ENCODE measurements at places on chromosomes 1 and 21.
A peak's percentile ranks its signal among the peaks of the same experiment; 100 is the strongest.

DNA sequence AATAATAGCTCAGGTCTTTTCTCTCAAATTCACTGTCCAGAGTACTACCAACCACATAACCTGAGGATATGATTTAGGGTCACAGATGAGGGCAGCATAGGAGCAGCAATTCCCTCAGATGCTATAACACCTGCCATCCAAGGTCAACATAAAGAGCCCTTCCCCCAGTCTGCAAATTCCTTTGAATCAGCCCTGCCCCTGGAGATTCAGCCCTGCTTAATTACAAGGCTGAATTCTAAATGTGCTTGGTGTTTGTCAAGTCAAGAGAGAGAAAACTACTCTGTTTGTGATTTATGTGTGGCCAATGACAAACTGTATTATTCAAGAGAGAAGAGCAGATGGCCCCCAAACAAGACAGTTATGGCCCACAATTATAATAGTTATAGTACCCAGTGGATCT, 195.7 kb upstream of the ADGRL2 start:
- no peak for DNase-seq

GRCh38 chr1:118947003-118947765, 41.0 kb downstream of the TBX15 start:
- DNase-seq, result no peak

DNA sequence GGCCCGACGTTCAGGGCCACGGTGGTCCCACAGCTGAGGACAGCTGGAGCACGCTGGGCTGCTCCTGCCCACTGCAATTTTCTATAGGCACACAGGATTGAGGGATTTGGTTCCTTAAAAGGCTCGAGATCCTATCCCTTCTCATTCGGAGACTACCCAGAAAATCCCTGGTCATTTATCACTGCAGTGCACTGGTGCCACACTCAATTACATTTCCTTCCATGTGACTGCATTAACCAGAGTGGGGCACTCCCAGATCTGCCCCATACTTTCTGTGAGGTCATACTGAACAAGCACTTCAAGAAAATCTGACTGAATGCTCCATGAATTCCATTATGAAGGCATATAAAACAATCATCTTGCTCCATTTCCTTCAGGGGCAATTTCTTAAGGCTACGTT, 49.8 kb upstream of the KCNE1 start:
- DNase-seq, result no peak

DNA sequence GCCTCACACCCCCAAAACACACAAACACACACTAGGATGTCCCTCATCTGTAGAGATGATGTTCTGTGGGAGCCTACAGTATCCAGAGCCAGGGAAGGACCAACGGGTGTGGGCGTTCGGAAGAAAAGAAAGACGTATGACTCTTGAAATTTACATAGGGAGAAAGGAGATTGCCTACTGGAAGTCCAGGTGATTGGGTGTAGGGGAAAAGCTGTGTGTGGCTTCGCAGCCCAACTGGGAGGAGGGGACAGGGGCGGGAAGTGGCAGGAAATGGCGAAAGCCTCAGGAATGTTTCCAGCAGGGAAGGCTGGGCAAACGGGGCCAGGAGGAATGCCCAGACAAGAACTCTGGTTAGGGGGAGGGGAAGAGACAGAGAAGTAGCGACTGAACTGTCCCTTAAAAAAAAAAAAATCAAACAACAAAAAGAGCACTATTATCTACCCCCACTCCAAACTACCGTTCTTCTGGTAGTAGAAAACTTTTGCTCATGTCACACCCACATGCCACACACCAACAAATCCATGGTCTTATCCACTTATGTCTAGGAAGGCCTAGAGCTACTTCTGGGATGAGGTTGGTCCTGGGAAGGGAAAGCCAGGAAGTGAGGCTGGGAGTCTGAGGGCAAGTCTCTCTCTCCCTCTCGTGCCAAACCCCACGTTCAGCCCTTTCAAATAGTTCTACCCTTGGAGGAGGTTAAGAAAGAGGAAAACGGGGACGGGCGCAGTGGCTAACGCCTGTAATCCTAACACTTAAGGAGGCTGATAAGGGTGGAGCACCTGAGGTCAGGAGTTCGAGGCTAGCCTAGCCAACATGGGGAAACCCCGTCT, 1.8 kb upstream of the CKS1B start:
- no peak for DNase-seq

- no peak for DNase-seq
These were observed 23.9 kb downstream of the RHBDL2 start for GRCh38 chr1:38917772-38918171.

GRCh38 chr1:9093091-9093490, 23.7 kb upstream of the SLC2A5 start:
- no peak for DNase-seq

DNA sequence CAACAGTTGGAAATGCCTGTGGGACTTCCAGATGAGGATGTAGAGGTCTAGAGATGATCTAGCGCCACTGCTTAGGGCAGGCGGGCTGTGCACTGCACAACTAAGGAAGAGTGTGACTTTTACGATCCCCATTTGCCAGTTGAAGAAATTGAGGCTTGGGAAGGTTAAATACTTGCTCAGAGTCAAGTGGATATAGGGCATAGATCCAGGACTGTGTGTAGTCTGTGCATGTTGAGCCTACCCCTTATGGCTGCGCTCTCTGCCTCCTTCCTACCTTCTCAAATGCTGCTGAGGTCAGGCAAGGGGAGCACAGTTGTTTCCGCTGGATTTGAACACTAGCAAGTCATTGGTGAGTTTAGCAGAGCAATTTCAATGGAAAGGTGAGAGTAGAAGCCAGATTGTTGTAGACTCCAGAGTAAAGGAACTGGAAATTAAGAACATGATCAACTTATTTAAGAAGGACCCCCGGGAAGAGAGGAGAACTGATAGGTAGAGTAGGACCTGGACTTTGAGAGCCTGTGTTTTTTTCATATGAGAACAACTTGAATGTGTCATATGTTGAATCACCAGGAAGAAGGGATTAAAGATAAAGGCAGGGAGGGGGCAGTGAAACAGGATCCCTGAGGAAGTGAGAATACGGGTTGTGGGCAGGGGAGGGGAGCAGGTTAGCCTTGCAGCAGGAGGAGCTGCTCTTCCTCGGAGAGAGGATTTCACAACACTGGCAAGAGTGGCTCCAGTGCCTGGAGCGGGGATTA, 2.7 kb downstream of the CAPN2 start:
- DNase-seq, result no peak

- DNase-seq, result peak; percentile 94
These were observed 4.9 kb downstream of the RNF223 start for GRCh38 chr1:1069056-1069710.

DNA sequence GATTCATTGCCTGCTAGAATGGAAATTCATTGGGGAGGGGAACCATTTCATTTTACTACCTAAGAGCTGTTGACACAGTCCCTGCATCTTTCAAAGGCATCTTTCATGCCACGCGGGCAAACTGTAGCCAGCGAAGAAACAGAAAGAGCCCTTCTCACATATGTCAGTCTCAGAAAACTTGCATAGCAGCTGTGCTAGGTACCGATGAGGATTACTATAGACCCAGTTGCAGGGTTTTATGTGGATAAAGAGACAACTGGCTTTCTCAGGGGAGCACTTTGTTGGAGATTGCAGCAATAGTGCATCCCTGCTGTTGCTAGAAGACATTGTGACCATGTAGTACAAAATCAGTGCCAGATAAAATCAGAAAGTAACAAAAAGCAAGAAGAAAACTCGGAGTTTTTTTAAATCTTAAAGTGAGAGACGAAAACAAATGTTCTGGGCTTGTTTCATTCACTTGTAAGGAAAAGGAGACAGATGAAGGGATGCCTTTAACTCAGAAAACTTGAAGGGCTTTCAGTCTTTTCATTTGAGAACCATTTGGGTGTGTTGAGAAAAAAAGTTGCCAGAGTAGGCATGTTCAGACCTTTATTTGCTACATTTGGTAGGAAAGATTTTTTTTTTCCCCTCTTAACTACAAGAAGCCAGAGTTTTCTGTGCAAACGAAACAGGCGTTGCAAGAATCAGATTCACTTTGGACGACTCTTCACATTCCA, 804.1 kb downstream of the USP25 start:
- no peak for DNase-seq

DNA sequence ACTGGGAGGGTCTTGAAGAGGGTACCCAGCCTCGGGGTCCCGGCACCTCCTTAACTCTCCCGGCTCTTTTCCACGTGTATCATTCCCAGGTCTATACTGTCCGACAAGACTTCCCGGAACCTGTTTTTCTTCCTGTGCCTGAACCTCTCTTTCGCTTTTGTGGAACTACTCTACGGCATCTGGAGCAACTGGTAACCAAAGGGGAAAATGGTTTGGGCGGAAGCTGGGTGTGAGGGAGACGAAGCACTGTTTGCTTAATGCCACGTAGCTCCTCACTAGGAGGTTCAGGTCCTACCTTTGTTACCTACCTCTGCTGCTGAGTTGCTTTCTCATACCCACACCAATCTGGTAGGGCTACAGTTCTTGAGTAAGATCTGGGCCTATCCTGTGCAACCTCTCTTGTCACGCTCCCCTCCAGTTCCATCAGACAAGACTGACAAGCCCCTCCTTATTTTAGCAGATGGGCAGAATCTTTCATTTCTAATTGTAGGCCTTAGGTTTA, 642 bp downstream of the SLC30A7 start:
- peak; percentile 68 for DNase-seq

GRCh38 chr1:1124508-1124785, 8.6 kb upstream of the C1orf159 start:
- DNase-seq, result no peak

- no peak for DNase-seq
These were observed 69.9 kb downstream of the OBSCN start for GRCh38 chr1:228277491-228278431.

DNA sequence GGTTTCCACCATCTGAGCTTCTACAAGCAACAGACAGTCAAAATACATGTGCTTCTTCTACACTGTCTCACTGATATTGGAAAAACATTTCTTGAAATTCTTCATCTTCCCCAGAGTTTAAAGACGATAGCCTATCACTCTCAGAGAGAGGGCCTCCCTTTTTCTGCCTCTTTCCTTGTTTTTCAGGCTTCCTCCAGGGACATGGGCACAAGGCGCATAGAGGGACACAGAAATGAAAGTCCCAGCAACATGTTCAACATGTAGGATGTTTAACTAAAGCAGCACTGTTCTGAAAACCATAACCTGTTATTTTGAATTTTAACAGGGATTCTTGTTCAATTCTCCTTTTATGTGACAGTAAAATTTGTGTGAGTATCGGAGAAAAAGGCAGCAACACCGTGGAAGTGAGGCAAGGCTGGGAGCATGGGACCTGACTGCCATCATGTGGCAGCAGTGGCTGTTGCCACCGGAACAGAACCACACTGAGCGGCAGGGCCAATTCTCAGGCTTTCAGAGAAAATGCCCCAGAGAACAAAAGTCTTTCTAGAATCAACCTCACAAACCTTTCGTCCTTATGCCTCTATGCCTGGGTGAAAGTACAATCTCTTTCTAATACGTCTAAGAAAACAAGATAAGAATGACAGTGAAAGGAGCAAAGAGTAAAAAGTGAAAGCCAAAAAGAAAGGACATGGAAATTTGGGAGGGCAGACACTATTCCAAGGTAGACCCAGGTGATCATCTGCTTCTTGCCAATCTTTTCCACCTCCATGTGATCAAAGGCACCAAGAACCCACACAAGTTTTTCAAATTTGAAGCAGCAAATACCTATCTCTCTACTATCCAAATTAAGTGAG, 54.5 kb downstream of the PCNX2 start:
- no peak for DNase-seq

- DNase-seq, result no peak
These were observed 19.9 kb upstream of the DNAJC6 start for GRCh38 chr1:65289449-65289848.

GRCh38 chr21:43591571-43591970, 67.7 kb downstream of the HSF2BP start:
- no peak for DNase-seq

DNA sequence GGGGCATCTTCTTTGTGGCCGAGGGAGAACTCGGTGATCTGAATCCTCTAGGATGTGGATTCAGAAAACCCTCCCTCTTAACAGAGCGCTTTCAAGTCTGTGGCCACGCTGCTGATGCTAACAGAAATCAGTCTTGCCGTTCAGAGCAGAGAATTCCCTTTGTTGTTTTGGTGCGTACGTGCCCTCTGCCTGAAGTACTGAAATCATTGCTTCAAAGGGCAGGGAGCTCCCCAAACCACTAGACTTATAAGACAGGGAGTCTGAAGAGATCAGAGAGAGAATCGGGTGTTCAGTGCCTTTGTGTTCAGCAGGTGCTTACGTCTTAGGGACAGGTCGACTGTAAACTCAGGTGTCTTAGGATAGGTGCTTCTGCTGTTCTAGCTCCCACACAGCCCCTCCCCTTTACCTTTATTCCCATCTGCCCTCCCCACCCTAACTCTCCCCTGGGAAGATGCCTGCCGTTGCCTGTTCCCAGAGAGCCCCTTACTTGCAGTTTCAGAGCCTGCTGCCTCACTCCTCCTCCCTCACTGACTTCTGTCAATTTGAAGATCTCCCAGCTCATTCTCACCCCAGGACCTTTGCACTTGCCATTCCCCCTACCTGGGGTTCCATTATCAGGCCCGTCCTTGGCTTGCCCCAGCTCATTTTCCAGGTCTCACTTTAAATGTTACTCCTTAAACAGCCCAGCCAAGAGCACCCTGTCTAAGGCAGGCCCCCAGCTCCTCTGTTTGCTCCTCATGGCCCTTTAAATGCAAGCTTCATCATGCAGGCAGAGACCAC, 143.0 kb downstream of the CAMTA1 start:
- DNase-seq, result no peak

- DNase-seq, result no peak
These were observed 37.8 kb downstream of the FUBP1 start for GRCh38 chr1:77940921-77941570.

DNA sequence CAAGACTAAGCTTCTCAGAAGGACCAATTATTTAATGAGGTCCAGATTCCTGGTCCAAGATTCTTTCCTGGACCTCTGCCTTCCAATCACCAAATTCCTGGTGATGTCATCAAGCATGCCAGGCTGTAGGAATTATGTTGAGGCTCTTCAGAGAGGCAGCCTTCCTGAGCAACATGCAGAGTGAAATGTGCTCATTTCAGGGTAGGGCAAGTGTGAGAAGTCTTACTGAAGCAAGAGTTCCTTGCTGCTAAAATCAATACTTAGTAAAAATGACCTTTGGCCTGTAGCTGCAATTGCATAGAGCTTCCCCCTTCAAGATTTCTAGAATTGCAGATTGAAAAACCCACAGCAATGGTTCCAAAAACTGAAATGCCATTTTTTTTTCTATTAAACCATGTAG, 31.7 kb upstream of the BCAR3 start:
- no peak for DNase-seq

DNA sequence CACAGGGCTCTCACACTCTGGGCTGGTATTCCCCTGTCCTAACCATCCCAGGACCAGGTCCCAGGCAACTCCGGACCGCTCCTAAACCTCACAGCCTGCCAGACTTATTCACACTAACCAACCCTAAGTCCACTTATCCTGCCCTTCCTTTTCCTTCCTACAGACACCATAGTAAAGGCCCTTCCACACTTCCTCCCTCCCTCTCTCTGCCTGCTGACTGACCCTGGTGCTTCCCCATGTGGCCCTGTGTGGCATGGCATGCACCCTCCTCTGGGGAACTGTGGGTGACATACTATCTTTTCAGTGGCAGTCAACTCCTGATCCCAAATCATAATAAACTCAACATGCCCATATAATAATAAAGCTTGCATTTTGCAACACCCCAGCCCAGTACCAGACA, 155.1 kb upstream of the DNAH14 start:
- DNase-seq, result no peak

- DNase-seq, result no peak
These were observed 58.3 kb downstream of the RGS2 start for GRCh38 chr1:192867180-192867579.

GRCh38 chr1:6438047-6438525, 13.5 kb downstream of the ESPN start:
- peak; percentile 65 for DNase-seq

Measured in stimulated activated naive CD4-positive, alpha-beta T cell (primary cell).